ENCODE measurements at places on chromosomes 4 and X.

- peak; percentile 68 for DNase-seq
Observed at GRCh38 chrX:47384502-47384901, 14.1 kb downstream of the ZNF157 start.

DNA sequence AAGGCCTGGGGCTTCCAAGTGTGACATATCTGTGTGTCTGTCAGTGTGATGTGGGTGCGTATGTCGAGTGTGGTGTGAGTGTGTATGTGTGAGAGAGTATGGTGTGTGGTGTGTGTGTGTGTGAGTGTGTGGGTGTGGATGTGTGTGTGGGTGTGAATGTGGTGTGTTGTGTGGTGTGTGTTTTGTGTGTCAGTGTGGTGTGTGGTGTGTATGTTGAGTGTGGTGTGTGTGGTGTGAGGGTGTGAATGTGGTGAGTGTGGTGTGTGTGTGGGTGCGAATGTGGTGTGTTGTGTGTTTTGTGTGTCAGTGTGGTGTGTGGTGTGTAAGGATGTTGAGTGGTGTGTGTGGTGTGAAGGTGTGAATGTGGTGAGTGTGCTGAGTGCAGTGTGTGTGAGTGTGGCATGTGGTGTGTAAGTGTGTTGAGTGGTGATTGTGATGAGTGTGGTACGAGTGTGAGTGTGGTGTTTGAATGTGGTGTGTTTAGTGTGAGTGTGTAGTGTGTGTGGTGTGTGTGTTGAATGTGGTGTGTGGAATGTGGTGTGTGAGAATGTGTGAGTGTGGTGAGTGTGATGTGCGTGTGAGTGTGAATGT lies 61.6 kb upstream of the SORCS2 start:
- DNase-seq, result no peak

DNA sequence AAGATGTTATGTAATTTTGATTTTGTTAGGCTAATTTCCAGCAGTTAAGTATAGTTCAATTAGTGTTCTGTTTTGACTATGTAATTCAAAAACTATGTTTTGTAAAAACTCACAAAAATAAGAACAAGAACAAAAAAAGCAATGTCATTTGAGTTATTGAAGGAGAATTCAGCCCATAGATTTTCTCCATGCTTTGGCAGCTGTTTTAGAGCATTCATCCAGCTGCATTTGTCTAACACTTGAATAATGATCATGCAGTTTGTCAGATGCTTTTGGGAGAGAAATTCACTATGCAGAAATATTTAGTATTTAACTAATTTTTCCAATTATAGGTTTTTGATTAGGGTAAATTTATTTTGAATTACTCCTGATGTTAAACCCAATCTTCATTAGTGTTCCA lies 14.2 kb downstream of the CPE start:
- no peak for DNase-seq

GRCh38 chrX:13470685-13470977 lies 98.8 kb upstream of the EGFL6 start:
- no peak for DNase-seq

GRCh38 chr4:153594210-153594609 lies 89.9 kb upstream of the TLR2 start:
- no peak for DNase-seq

DNA sequence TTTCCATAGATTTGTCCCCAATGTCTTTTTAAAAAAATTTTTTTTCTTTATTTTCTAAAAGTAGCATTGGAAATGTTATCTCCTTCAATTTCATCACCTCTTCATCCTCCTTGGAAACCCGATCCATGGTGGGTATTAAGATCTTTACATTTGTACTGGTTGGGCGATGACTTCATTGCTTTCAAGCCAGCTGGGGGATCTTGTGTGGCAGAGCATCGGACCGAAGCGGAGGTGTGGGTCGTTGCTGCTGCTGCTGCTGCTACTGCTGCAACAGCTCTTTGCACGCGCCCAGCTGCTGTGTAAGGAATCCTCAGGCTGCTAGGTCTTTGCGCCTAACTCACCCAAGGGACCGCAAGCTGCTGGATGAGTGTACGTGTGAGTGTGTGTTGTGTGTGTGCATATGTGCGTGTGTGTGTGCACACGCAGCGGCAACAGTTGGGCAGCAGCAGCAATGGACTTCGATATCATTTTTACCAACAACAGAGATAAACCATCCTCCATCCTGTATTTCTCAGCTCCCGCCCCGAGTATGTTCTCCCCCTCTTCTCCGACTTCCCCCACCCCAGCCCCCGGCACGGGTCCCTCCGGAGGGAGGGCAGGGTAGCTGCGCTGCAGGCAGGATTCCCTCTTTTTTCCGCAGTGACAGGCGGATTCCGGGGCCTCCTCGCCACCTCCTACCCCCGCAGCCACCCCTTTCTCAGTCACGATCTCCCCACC lies 768 bp upstream of the CDKL5 start:
- DNase-seq, result peak; percentile 11

- no peak for DNase-seq
Observed at GRCh38 chrX:6228720-6229119, at the start of gene NLGN4X. Gene NLGN4X, minus strand, starts transcription at chrX:6228867. Its CDS starts 77,401 bp downstream, at chrX:6151466.

DNA sequence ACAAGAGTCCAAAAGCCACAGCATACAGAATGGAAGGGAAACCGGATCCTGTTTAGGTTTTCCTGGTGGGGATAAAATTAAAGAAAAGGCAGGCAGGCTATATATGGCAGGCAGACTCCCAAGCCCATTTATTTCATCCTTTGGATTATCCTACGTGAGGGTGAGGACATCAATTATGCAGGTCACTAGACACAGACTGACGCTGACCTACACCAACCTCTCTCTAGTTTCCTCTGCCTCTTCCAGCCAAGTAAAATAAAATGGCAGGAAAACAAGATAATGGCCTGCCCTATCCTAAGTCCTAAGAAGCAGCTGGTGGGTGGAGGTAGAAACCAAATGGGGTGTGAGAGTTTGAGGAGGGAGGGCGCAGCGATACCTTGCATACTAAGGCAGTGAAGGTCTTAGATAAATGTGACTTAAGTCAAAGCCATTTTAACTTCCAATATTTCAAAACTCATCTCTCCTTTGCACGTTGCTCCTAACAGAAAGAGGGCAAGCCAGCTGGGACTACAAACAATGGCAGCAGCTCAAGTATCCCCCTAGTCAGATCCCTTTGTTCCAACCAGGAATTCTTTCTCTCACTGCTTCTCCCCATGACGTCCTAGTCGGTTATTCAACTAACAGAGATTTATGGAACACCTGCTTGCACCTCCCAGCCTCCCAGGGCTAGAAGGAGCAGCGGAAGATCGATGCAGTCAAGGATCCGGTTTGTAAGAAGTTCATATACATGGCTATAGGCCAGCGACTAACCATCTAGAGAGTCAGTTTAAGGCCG lies 72.8 kb downstream of the IRF2 start:
- no peak for DNase-seq

GRCh38 chr4:137749466-137749865 lies 217.2 kb upstream of the PCDH18 start:
- no peak for DNase-seq

GRCh38 chr4:154415313-154415712 lies 76.3 kb downstream of the DCHS2 start:
- no peak for DNase-seq

DNA sequence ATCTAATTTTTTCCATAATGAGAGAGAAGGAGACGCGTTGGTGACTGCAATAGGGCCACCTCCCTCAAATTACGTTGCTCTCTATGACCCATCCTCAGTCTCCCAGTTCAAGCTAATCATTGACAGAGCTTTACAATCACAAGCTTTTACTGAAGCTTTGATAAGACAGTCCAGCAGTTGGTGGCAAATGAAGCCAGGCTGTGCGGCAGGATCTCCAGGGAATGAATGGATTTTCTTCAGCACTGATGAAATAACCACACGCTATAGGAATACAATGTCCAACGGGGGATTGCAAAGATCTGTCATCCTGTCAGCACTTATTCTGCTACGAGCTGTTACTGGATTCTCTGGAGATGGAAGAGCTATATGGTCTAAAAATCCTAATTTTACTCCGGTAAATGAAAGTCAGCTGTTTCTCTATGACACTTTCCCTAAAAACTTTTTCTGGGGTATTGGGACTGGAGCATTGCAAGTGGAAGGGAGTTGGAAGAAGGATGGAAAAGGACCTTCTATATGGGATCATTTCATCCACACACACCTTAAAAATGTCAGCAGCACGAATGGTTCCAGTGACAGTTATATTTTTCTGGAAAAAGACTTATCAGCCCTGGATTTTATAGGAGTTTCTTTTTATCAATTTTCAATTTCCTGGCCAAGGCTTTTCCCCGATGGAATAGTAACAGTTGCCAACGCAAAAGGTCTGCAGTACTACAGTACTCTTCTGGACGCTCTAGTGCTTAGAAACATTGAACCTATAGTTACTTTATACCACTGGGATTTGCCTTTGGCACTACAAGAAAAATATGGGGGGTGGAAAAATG lies at the start of gene KLB:
Gene KLB (plus strand): TSS at position 168 of the 821 bp plus-strand sequence. CDS start 20 bp downstream, at position 188.
- DNase-seq, result no peak

DNA sequence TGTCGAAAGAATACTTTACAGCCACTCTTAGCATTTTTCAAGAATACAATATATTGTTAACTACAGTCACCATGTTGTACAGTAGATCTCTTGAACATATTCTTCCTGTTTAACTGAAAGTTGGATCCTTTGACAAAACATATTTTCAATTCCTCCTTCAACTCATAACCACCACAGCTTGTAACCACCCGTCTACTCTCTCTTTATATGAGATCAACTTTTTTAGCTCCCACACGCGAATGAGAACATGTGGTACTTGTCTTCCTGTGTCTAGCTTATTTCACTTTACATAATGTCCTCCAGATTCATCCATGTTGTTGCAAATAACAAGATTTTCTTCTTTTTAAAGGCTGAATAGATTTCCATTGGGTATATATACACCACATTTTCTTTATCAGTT lies 338.3 kb upstream of the IGFBP7 start:
- DNase-seq, result no peak

DNA sequence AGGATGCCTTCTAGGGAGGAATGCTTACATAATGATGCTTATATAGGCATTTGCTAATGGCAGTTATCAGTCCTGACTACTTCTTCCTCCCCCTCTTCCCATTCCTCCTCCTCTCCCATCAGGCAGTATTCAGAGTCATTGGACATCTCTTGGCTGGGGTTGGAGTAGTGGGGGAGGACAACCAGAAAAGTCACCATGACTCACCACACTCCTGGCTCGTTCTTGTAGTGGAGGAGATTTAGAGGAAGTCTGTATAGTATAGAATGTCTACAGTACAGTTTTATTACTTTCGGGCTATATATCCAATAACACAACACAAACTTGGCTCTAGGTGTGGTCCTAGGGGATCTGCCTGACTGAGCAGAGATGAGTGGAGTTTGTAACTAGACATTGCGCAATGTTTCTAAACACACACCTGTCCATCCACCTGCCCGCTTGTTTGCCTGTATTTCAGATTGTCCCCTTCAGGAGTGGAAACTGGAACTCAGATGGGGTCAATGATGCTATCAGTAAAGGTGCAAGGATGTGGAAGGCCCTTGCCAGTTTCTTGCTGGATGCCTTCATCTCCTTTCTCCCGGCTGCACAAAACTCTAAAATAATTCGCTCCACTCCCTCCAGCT lies 27.9 kb upstream of the KIAA1210 start:
- DNase-seq, result no peak

DNA sequence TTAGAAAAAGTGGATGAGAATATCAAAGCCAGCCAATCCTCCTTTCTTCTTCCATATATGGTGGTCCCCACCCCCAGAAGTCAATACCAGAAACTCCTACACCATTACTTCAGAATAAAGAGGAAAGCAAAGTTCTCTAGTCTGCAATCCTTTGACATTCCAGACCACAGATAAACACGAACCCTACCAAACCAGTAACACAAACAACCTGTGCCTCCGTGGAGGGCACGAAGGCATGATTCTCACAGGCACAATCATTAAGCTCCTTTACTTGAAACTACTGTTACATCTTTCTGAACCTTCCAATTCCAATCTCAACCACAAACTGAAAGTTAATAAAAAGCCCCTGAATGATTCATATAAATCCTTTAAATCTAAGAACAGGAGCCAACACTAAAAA lies 16.3 kb downstream of the MAML3 start:
- DNase-seq, result no peak

DNA sequence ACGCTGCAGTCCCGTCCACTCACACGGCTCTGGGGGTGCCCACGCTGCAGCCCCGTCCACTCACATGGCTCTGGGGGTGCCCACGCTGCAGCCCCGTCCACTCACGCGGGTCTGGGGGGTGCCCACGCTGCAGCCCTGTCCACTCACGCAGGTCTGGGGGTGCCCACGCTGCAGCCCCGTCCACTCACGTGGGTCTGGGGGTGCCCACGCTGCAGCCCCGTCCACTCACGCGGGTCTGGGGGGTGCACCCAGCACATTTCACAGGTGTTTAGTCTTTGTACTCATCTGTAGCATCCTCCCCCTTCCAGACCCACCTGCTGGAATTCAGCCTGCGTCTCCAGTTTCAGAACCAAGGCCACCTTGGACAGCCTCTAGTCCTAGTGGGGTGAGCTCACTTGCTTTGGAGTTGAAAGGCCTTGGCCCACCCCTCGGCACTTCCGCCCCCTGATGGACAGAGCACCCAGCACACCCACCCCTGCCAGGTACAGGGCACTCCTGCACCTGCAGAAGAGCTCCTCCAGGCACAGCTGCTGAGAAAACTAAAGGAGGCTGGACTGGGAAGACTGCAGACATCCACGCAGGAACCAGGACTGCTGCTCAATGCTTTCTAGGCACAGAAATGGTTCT lies 73.0 kb downstream of the ABLIM2 start:
- no peak for DNase-seq

- DNase-seq, result no peak
Observed at GRCh38 chr4:172786039-172786792, 382.4 kb upstream of the GALNT7 start.

GRCh38 chr4:110271986-110272385 lies 73.6 kb upstream of the ELOVL6 start:
- DNase-seq, result no peak

DNA sequence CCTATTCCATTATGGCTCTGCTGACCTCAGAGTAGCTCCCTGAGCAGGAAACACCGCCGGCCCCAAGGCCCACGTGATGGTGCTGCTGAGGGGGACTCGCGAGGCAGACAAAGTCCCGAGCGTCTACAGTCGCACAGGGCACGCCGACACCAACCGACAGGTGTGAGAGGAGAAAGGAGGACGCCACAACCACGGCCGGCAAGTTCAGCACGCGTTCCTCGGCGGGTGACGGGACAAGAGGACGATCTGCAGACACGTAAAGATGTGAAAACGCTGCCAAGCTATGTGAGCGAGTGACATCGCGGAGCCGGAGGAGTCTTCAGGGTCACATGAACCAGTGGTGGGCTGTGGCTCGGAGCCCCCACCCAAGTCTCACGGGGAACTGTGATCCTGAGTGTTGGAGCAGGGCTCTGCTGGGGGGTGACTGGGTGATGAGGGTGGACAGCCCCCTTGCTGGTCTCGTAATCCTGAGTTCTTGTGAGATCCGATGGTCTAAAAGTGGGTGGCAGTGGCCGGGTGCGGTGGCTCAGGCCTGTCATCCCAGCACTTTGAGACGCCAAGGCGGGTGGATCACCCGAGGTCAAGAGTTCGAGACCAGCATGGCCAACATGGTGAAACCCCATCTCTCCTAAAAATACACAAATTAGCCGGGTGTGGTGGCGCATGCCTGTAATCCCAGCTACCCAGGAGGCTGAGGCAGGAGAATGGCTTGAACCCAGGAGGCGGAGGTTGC lies 34.0 kb downstream of the PPP2R3B start:
- DNase-seq, result no peak
